ENCODE measurements at places on chromosomes 6 and 20.

- peak; percentile 4 for DNase-seq
Measured at GRCh38 chr6:81465859-81466258, 286.6 kb downstream of the TENT5A start.

- DNase-seq: no peak
Measured at GRCh38 chr20:44579313-44580081, 2.9 kb upstream of the PKIG start.

GRCh38 chr6:75397171-75397570 lies 96.4 kb downstream of the FILIP1 start:
- DNase-seq: no peak

DNA sequence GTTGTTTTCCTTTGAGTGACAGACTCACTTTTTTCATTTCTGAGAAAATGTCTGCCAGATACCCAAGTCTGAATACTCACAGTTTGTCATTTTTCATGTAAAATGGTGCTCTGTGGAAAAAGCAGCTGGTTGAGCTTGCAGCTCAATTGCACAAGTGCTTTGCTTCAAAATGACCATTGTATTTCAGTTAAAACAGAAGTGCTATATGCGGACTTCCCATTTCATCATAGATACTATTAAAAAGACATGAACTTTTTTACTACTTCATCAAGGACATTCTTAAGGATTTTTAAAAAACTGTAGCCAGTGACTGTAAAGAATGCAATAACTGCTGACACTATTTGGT lies 61.5 kb downstream of the KCNS1 start:
- no peak for DNase-seq

- DNase-seq: peak; percentile 9
Measured at GRCh38 chr20:54221353-54221752, 13.5 kb downstream of the PFDN4 start.

DNA sequence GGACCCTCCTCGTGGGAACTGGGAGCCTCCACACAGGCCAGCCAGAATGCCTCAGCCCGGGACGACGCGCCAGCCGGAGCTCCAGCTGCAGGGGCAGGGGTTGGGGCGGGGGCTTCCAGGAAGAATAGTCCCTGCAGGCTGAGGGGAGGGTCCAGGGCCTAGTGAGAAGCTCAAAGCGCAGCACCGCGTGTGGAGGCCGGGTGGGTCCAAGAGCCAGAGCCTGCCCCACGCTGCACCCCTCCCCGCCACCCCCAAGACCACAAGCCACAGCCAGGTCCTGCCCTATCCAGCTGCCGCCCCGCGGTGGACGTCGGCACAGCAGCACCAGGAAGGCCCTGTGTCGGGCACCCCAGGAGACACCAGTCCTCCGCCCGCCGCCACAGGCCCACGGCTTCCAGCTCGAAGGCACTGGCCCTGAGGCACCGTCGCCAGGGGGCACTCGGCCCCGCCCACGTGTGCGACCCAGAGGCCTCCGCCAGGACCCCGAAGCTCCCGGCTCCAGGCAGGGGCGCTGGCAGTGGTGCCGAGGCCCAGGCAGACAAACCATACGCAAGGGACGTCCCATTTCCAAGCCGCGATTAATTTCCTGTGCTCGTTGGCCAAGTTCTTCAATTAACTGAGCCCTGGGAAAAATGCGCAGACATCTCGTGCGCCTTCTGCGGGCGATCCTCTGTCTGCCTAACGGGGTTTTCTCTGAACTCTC lies 19.5 kb downstream of the KCNQ2 start:
- peak; percentile 9 for DNase-seq

DNA sequence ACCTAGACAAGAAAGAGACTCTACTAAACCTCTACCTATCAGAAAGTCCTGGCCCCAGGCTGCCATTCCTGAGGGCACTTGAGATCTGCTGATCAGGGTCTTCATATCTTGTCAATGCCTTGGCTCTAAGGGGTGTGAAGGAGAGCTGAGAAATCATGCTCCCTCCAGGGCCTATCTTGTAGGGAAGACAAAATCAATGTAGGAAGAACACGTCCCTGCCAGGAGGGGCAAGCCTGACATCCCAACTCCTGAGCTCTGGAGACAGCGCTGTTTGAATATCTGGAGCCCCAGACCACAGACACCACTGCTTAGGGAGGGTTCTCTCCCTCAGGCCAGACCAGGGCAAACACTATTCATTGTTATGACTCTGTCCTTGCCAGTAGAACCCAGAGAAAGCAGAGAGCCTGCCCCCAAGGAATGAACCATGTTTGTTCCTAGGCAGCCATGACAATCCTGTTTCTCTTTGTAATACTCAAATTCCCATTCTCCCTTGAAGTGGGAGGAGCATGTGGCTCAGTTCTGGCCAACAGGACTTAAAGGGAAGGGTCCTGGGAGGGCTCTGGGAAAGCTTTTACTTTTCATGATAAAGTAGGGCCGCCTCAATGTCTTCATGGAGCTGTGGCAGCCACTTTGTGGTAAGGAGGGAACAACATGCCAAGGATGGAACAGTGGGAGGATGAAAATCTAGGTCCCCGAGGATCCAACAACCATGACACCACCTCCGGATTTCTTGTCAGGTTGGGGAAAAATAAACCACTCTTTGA lies 1.8 kb upstream of the FASTKD5 start:
- no peak for DNase-seq

GRCh38 chr20:60078351-60079250 lies 120.4 kb downstream of the CDH26 start:
- DNase-seq: no peak

DNA sequence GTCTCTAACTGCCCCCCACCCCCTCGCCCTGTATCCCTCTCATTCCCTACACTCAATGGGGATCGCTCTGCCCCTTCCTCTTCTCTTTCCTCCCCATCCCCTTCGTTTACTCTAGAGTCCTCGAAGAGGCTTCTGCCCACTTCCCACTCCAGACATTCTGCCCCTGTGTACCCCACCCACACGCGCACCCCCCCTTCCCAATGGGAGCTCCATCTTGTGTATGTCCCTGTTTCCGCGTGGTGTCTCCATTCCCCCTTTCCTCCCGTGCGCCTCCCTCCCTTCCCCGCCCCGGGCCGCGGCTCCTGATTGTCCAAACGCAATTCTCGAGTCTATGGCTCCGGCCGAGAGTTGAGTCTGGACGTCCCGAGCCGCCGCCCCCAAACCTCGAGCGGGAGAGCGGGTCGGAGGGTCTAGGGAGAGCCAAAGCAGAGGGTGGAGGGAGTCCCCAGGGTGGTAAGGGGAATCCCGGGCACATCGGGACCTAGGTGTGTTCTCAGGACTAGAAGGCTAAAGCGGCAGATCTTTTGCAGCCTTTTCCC lies 679 bp upstream of the RING1 start:
- DNase-seq: no peak

- no peak for DNase-seq
Measured at GRCh38 chr6:83514466-83514865, 2.1 kb downstream of the PRSS35 start.

- no peak for DNase-seq
Measured at GRCh38 chr6:100188754-100189153, 194.7 kb upstream of the MCHR2 start.

GRCh38 chr20:42690842-42691437 lies 498.8 kb downstream of the PTPRT start:
- no peak for DNase-seq

GRCh38 chr20:44222633-44223368 lies 12.2 kb upstream of the OSER1 start:
- DNase-seq: no peak

- no peak for DNase-seq
Measured at GRCh38 chr20:4252005-4252404, 236.6 kb upstream of the RNF24 start.
